ENCODE measurements at places on chromosomes 12 and 14.

DNA sequence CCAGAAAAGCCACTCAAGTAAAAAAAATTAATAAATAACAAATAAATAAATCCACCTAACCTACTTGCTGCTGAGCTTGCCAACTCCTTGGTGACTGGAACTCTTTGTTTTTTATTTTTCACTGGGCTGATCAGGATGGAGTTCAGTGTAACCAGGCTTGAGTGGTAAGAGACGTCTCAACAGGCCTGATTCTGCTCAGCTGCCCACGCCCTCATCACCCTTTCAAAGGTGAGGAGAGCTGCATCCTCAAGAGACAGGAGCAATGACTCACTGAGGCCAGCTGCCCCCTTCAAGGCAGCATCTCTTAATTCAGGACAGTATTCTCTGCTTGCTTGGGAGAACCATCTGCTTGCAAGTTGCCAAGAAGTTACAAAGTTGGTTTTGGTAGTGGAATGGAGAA, 111.9 kb upstream of the CPM start:
- DNase-seq = no peak

DNA sequence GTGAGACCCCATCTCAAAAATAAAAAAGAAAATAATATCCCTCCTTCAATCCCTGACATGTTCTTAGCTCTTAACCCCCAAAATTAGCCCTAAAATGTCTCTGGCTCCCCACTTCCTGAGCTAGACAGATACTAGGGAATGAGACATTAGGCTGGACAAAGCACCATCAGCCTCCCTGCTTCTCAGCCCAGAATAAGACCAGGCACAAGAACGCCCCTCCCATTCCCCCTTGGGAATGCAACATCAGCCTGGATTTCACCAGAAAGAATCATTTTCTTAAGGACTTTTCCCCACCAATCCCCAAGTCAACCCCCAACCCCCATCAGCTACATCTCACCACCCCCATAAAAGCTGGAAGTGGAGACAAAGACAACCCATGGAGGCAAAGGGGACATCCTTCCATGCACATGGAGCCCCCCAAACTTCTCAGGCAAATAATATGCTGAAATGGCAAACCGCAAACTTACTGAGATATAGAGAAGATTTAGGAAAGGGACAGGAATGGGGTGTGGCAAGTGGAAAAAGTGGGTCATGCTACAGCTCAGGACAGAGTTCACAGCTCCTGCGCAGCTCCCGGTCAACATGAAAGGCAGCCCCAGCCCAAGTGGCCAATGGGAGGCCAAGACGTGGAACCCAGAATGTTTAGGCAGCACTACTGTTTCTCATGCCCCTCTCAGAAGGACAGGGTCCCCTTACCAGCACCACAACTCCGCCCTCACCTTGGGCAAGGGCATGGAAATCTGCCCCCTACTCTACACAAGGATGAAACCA, 2.7 kb downstream of the CHD4 start:
- DNase-seq = no peak

- DNase-seq = no peak
Measured at GRCh38 chr14:69270795-69271708, 11.1 kb downstream of the GALNT16 start.

GRCh38 chr14:72492196-72492595, 401.7 kb downstream of the DPF3 start:
- DNase-seq = no peak

DNA sequence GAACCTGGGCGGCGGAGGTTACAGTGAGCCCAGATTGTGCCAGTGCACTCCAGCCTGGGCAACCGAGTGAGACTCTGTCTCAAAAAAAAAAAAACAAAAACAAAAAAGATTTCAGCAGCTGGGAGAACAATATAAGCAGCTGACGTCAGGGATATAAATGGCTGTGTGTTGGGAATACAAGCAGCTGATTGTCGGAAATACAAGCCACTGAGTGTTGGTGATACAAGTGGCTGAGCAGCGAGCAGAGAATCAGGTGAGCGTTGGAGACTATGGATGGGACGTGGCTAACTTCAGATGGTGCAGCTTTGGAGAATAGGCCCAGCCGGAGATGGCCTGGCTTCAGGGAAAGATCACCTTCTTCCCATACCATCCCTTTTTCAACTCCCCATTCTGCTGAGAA, 32.0 kb downstream of the PSEN1 start:
- DNase-seq = no peak

DNA sequence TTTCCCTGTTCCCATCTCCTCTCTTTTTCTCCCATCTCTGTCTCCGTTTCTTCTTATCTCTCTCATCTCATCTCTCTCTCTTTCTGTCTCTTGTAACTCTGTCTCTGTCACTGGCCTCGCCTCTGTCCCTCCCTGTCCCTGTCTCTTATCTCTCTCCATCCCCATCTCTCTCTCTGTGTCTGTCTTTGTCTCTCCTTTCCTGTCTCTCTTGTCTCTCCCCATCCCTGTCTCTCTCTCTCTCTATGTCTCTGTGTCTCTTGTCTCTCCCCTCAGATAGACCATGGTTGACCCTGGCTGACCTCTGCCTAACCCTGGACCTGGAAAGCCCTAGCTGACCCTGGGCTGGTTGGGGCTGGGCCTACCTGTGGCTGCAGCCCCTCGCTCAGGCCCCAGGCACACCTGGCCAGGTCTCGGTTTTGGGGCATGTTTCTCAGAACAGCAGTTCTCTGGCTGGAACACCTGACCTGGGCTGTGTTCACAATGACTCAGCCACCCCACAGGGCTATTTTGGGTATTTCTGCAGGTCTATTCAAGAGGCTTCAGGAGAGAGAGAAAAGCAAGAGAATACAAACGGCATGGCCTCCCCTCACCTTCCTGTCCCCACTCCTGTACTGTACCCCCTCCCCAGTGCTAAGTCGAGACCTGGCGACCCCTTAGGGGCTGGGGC, 174.4 kb downstream of the TMEM121 start:
- DNase-seq = no peak

DNA sequence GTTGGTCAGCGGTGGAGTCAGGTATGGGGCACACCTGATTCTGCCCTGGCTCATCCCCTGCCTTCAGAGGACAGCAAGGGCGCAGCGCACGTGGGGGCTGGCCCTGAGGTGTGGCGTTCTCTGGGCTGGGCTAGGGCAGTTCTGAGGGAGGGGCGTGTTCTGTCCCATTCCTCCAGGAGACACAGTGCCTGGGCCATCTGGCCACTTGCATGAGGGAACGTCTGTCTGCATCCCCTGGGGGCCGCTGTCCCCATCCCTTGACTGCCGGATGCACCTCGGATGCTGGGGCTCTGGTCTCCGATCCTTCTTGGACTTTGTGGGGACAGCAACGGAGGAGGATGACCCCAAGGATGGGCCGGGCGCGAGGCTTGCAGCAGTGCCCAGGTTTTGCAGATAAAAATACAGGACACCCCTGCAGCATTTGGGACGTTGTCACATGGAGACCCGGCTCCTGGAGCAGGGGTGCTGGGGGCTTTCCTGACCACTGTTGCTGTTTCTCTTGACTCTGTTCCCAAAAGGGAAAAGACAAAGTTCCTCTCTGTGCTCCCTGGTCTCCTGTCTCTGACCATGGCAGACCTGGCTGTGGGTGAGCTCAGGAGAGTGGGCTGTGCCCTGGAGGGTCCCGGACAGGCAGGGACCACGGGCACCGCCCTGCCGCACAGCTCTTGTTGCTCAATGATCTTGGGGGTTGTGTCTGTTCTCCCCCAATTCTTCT, 6.9 kb downstream of the MTA1 start:
- no peak for DNase-seq

DNA sequence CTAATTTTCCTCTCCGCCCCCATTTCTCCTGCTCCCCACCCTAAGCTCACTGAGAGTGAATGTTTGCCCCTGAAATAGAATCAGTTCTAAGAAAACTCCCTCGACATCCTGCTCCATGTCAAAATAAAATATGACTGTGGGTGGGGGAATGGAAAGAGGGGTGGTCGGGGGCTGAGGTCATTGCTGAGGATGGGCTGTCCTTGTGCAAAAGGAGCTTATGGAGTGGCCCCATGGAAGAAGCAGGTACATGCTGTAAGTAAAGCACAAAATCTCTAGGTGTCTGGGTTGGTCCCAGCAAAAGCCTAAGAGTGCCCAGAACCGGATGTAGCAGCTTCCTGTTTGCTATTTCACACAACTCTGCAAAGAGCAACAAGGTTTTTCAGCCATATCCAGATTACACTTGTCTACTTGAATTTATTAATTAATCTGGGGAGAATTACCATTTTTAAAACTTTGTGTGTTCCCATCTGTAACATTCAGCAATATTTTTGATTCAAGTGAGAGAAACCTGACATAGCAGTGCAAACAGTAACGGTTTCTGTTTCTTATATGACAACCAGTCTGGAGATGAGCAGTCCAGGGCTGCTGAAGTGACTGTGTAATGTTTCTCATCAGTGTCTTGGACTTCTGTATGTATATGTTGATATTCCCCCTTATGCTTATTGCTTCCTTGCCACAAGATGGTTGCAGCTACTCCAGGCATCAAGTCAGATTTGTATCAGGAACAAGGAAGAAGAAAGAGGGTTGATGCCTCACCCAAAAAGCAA, 40.4 kb upstream of the GZMB start:
- DNase-seq = no peak

- DNase-seq = no peak
Measured at GRCh38 chr14:94043756-94044475, 17.8 kb downstream of the OTUB2 start.

DNA sequence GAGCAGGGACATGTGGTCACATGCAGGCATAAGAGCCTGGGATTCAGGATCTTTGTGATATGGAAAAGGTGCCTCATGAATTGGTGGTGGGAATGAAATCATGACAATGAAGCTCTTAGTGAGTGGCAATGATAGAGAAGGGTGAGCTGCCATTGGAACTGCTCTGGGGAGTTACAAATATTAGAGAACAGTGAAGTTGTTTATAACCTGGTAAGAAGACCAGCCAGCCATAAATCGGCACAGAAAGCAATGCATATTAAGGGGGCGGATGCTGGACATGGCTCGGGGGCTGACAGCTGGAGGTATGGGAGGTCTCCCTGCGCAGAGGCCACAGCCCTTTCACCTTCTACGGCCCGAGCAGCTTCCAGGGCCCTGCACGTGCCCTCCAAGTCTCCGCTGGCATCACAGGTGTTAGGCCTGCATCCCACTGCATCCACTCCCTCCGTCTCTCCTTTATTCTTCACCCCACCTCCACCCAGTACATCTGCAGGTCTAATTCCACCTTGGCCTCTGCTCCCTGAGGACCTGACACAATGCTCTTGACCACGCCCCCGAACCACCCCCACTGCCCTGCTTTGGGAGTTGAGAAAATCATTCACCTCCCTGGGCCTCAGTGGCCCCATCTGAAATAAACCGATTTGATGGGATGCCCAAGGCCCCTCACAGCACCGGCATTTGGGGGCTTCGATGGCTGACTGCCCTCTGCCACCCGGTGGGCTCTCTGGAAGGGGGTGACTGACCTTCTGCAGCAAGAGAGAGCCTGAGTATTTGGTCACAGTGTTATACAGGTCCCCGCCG, 4.1 kb downstream of the CACNA2D4 start:
- no peak for DNase-seq

DNA sequence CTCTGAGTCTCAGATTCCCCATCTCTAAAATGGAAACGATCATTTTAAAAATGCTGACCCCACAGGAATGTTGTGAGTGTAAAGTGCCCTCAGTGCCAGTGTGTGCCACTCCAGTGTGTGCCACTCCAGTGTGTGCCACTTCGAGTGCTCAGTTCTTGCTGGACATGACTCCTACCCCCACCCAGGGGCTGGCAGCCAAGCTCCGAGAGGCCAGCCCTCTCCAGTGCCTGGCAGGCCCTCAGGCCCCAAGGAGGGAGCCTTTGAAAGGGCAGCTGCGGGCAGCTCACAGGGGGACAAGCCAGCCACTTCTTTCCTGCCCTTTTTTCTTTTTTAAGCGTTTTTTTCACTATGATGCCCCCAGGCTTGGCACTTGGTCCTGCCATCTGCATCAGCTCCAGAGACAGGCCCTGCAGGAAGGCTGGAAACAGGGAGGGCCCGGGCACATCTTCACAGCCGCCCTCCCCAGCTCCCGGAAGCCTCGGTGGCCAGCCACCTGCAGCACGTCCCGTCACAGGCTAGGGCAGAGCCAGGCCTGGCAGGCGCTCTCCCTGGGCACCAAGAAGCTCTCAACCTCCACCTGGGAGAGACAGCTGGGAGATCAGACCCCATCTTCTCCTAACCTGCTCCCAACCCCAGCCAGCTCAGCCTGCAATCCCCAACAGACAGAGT, 29.8 kb downstream of the NCOR2 start:
- no peak for DNase-seq

DNA sequence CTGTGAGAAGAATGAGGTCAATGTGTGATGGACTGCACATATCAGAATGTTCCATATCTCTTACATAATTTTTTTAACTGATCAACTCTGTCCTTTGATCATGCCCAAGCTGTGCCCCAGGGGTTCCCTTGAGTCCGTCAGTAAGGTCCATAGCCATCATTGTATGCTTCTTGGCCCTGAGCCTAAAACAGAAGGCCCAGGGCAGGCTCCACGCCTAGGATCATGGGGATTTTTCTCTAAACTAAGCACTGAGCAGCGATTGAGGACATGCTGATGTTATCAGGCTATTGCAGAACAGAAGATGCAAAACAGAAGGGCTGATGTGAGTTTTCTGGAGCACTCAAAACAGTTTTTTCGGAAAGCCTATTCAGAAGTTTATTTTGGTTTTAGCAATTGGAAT, 20.9 kb downstream of the RNASE9 start:
- no peak for DNase-seq

- DNase-seq = no peak
Measured at GRCh38 chr12:131283191-131283861, 329.6 kb downstream of the ADGRD1 start.

- no peak for DNase-seq
Measured at GRCh38 chr14:21244544-21244943, 24.7 kb downstream of the HNRNPC start.

DNA sequence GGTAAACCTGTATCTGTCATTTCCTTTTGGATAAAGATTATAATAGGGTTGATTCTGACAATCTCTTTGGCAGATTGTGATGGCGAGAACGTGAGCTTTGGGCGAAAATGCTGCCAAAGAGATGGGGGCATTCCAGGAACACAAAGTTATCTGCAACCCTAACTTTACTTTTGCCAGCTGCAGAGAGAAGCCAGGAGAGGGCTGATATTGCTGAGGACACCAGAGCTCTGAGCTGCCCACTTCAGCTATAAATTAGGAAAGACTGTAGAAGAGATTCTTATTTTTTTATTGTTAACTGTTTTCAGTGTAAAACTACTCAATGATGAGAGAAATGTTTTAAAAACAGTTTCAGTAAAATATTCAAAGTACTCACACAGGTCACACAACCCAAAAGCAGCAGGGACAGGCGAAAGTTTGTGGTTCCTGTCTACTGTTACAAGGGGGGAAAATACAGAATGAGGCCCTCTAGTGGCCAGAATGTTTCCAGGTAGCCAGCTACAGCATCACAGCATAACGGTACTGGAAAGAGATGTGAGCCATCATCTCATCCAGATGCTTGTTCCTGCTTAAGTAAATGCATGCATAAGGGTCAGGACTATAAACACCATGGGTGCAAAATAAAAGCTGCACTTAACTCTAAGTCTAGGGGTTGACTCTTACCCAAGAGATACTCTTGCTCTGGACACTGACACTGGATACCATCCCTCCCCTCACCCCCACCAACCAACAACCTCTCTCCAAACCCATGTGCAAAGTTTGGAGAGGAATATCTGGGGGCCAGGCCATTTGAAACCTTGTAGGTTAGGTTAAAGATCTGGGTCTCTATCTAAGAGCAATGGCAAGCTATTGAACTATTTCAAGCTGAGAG, 498.4 kb downstream of the RMST start:
- DNase-seq = peak; percentile 28

All from COR-L47 (cell line).